ENCODE measurements at places on chromosomes 3 and 15.

GRCh38 chr3:27031476-27031875 lies 337.7 kb downstream of the NEK10 start:
- DNase-seq, result no peak

DNA sequence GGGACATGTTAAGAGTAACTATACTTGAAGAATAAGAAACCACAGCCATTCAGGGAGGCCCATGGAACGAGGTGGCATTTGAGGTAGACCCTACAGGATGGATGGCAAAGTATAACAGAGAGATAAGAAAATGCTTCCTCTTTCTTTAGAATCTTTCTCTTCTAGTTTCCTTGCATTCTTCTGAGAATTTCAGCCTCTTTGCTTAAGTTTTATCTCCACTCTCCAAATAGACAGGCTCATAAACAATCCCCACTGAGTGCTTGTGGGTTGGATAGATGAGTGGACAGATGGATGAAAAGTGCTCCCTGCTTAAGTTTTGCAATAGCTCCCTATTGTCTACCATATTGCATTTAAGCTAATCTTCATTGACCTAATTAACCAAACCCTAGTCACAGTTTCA lies 103.7 kb downstream of the MEX3B start:
- DNase-seq, result no peak

- DNase-seq, result no peak
Measured at GRCh38 chr3:123279121-123279520, 77.4 kb downstream of the SEC22A start.

DNA sequence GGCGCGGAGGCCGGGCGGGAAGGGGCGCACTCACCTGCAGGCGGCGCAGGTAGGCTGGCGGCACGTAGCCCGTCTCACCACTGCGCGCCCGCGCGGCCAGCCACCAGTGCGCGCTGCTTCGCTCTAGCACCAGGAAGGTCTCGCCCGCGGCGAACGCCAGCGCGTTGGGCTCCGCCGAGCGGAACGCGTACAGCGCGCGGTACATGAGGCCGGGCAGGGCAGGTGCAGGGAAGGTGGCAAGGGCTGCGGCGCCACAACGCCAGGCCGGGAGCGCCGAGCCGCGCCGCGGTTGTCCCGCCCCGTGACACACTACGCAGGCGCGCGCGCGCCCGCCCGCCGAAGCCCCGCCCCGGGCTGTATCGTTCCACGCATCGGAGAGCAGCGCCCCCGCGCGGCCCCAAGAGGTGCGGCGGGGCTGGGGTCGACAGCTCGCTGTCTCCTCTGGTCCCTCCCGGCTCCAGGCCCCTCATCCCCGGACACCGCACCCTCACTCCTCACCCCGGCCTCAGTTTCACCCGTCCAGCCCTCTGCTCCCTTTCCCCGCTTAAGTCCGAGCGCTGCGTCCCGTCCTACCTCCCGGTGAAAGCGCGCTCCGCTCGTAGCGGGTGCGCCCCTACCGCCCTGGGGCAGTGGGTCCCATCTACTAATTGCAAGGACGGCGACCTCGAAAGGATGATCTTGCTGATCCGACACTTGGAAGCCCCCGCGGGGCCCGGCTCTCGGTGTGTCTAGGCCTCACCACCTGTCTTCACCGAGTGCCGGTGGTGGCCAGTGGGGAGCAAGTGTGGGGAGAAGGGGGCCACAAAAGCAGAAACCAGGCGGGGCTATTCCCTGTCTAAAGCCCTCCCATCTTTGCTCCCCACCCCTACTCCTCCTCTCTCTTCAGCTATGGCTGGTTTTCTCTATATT lies at the start of gene NCKIPSD:
NCKIPSD (minus strand) TSS at position 313 of the 909 bp plus-strand sequence; CDS start at position 205, 108 bp downstream.
- peak; percentile 88 for DNase-seq

- no peak for DNase-seq
Measured at GRCh38 chr3:37935756-37936666, 54.6 kb upstream of the VILL start.

DNA sequence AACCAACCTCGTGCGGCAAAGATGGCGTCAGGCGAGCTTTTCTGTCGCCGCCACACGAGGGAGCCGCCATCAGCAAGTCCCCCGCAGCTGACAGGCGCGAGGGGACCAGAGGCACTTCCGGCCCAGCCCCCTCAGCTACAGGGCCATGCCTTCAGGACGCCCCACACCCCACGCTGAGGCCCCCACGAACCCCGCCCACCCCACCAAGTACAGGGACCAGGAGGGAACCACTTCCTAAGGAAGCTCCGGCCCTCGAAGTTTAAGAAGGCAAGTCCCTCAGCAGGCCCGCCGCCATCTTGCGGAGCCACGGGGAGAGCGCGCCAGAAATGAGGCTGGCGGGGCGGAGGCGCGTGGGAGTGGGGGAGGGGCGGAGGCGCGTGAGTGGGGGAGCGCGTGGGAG lies 790 bp downstream of the DAZL start:
- DNase-seq, result no peak

- no peak for DNase-seq
Measured at GRCh38 chr3:11053926-11054503, 61.5 kb downstream of the SLC6A1 start.

GRCh38 chr15:57089815-57090495 lies 171.5 kb downstream of the TCF12 start:
- DNase-seq, result no peak

DNA sequence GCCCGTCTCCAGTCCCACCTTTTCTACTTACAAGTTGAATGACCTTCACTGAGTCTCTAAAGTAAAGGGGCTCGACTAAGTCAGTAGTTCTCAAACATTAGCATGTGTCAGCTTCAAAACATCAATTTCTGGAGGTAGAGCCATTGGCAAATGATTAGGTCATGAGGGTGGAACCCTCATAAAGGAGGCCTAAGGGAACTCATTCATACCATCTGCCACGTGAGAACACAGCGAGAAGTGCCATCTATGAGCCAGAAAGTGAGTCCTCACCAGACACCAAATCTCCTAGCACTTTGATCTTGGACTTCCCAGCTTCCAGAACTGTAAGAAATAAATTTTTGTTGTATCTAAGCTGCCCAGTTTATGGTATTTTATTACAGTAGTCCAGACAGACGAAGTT lies 129.8 kb downstream of the MEX3B start:
- no peak for DNase-seq

DNA sequence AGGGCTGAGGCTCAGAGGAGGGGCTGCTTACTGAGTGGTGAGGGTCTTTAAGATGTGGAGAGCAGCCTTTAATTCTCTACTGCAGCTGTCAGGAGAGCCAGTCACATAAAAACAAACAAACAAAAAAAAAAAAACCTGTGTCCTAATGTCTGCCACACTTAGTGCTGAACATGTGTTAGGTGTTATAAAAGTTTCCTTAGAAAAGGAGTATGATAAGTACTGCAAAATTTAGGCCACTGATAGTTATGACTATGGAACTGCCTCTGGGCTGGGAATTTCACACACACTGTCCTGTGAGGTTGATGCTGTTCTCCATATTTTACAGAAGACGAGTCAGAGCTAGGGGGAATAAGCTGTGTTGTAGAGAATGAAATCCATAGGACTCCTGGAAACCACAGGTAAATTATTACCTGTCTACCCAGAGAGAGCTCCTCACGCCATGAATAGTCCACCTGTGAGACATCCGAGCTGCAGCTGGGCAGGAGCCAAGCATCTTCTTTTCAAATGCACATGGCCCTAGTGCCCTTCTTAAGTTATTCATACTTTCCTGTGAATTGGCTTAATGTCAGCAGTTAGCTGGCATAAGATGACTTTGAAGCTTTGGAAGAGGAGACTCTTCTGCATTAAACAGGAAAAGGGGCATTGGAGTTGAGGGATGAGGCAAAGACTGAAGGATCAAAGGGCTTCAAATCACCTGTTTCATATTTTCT lies 34.5 kb upstream of the SKOR1 start:
- no peak for DNase-seq

GRCh38 chr3:146544002-146544928 lies at the start of gene PLSCR1:
TSS of gene PLSCR1 (minus strand) at chr3:146544607. CDS start at chr3:146536552, 8,055 bp downstream.
- DNase-seq, result peak; percentile 68

All from activated T-cell treated with anti-CD3 and anti-CD28 coated beads for 4 hours (primary cell).